ENCODE measurements at places on chromosomes 4 and X.

DNA sequence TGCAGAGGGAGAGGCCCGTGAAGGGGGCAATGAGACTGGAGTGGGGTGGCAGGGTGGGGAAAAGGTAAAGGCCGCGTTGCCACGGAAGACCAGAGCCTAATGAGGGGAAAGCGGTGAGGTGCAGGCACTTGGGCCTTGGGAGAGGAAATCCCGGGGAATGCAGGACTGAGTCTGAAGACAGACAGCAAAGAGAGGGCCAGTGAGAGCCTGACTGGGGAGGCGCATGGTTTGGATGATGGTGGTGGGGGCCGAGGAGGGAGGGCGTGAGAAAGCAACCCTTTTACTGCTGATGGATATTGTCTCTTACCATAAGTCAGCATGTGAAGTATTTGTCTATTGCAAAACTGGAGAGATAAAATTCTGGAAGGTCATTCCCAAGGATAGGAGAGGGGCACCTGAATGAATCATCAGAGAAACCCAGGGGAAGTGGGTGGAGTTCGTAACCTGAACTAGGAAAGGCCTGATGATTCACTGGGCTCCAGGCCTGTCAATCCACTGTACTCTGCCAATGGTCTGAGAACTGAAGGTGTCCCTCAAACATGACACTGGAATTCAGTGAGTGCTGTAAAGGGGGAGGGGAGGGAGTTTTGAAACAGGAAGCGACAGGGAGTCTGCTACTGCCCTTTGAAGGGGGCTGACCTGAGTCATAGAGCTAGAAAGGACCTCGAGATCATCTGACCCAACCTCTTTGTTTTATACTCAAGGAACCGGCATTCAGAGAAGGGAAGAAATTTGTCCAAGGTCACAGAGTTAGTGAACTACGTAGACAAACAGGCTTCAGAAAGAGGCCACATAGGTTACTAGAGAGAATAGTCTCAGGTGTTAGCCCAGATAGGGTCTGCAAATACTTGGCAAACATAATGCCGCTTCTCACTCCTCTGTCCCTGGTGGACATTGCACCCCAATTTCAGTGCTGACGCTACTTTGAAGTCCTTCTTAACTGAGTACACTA, 52.2 kb downstream of the NALF2 start:
- DNase-seq = no peak

GRCh38 chrX:375181-376036, 11.3 kb downstream of the PPP2R3B start:
- DNase-seq = no peak

- DNase-seq = peak; percentile 50
These were observed 155.2 kb upstream of the SPIN4 start for GRCh38 chrX:63506320-63506719.

GRCh38 chr4:184019076-184019475, 114.0 kb downstream of the STOX2 start:
- DNase-seq = no peak

DNA sequence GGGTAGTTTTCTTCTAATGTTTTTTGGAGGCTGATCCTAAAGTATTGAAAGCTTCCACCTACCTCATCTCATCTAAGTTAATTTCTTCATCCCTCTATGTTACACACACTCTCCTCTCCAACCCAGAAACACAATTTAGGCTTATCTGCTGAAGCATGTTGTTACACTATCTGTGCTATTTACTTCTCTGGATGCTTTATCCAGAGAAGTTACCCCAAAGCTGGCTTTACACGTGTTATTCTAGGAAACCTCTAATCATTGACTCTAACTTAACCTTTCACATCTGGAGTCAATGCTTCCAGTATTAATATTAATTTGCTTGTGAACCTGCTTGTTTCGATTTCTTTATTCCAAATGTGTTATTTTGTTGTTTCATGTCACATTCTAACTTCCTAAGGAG, 87.3 kb upstream of the NMU start:
- no peak for DNase-seq

GRCh38 chr4:88575186-88575585, 17.1 kb upstream of the HERC3 start:
- DNase-seq = no peak

Measured in NAMALWA (cell line).